ENCODE measurements at places on chromosomes 1 and 21.

- no peak for DNase-seq
Measured at GRCh38 chr1:3327389-3327702, 127.1 kb upstream of the ARHGEF16 start.

DNA sequence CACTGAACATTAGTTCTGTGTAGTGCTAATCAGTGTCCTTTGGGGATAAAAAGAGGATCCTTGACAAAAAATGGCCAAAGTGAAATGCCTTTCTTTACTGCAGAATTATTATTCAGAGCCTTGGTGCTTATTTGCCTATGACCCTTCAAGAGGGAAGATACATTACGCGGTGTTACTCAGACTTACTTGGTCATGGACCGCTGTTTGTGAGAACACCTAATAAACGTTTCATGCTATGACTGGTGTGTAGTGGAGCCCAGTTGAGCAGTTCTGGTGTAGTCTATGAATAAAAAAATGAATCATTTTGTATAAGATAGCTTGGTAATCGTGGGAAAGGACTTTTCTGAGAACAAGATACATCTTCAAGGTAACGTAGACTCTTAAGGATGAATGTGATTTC, 8.3 kb downstream of the NFYC start:
- no peak for DNase-seq

- no peak for DNase-seq
Measured at GRCh38 chr21:41839387-41840000, 39.6 kb downstream of the PRDM15 start.

DNA sequence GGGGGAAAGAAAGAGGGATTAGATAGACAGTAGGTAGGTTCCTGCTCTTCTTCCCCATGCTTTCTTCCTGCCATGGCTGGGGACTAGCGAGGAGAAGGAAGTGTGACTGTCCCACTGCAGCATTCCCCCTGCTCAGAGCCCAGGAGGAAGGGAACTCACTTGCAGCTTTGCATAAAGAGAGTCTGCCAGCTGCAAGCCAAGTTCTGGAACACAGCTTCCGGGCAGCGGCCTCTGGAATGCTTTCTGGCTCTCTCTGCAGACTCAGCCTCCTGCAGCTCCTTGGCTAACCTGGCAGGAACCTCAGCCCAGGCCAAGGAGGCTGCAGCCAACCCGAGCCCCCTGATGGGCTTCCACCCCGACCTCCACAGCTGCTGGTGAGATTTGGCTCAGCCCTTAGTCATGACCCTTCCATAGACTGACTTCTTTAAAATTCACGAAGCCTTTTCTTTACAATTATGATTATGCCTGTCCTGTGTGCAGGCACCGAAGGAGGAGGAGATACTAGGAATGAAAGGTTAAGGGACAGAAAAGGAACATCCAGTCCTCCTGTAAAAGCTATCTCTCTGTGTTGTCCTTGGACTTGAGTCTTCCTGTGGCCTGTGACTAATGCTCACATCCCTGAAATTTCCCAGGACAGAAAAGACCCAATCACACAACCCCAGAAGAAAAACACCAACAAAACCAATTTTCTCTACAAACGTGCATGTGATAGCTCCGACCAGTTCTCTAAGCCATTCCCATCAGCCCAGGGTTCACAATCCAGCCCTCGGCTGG, 108.2 kb upstream of the OLIG2 start:
- DNase-seq: no peak

- DNase-seq: no peak
Measured at GRCh38 chr1:160108888-160109662, 6.5 kb upstream of the ATP1A2 start.

All from WTC11 (cell line).